ENCODE measurements at places on chromosomes 5 and 9.

DNA sequence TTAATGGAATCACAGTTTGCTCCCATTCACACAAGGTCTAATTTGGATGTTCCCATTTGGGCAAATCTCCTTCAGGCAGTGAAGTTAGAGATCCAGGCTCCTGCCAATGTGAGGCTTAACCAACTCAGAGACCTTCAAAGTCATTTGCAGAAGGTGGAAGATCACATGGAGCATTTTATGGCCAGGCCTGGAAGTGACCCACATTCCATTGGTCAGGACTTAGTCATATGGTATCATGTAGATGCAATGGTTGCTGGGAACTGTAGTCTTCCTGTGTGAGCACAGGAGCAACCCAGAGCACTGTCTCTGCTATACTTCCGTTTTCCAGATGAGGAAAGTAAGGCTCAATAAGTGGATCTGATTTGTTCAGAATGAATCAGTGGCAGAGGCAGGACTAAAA is 292.7 kb upstream of the SMARCA2 start:
- no peak for DNase-seq

GRCh38 chr9:70971723-70972122 is 149.7 kb downstream of the TRPM3 start:
- DNase-seq: no peak

GRCh38 chr9:38112049-38112448 is 43.0 kb upstream of the SHB start:
- DNase-seq: no peak

DNA sequence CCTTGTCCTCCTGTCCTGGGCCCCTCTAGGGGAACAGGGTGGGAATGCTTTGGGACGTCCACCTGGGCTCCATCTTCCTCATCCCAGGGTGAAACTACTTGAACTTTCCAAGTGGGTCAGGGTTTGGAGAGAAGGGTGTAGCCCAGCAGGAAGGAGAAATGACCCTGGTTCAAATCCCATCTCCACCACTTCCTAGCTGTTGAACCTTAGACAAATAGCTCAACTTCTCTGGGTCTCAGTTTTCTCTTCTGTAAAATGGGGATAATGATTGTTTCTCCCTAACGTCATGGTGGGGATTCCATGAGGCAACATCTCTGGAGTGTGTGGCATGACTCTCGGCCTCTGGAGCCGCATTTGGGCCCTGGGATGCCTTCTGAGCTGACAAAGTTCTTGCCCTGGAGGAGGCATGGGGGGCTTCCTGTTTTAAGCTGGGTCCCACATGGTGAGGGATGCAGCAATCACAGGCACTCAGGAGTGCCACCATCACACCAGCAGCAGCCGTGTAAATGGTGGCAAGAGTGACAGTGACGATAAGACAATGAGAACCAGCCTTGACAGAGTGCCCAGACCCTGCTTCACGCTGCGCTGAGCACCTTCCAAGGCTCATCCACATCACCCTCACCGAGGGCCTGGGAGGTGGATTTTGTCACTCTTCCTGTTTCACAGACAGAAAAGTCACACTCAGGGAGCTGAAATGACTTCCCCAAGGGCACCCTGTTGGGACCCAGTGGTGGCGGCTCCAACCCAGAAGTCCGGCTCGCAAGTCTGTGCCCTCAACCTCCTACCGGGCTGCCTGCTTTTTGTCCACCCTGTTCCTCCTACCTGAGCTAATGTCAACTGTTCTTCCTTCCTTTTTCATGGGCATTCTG is 69.5 kb upstream of the IER5L start:
- no peak for DNase-seq

DNA sequence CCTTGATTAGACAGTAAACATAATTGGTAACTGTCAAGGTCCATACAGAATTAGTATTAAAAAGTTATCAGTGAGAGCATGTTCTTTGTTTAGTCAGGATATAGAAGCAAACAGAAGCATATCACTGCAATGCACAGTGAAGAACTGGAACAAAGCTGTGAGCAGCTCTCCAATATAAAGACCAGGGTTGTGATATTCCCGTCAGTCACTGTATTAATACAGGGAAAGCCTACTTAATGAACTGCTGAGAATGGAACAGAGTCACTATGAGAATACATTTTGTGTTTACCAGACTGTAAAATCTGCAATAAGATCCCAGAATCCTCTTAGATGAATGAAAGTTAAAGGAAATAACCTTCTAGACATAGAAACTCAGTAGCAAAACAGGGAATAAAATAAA is 58.2 kb downstream of the EFNA5 start:
- DNase-seq: no peak

DNA sequence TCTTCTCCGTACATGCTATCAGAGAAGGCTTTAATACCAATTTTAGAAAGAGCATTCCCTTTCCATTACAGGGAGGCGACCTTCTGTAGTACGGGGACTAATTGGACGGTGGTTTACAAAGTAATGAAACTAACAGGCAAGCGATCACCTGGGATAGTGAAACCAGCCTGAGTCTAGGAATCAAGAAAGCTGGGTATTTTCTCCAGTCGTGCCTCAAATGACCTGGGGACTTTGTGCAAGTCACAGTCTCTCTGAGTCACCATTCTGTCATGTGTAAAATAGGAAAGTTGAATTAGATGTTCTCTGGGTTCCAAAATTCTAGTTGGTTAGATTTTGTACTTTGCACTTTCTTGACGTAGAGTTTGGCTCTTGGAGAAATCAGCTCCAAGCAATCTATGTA is 22.7 kb upstream of the SSBP2 start:
- no peak for DNase-seq

- DNase-seq: no peak
Observed at GRCh38 chr5:83744821-83745220, 24.2 kb upstream of the HAPLN1 start.

- DNase-seq: no peak
Observed at GRCh38 chr5:147586221-147586620, 76.4 kb upstream of the DPYSL3 start.

- DNase-seq: no peak
Observed at GRCh38 chr9:112783551-112783954, 33.0 kb downstream of the SNX30 start.

DNA sequence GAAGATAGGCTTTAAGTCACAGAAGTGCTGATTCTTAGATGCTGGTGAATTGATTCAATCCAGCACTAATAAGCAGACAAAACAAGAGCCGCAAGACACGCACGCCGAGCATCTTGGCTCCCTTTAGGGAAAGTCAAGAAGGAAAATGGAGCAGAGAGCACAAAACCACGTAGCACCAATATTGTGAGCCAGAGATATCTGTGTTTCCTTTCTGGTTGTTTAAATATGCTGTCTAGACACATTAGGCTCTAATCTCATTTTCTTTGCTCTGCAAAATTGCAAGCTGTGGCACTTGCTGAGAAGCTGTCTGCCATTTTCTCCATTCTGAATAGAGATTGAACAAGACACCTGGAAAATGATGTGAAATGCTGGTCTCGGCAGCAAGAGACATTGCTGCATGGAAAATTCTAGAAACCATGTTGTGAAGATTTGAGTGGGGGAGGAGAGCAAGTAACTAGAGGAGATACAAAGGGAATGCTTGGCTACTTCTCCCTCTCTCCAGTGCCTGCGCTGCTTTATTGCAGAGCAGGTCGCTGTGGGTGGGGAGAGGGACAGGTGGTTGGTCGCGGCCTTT is 336.3 kb downstream of the MED10 start:
- DNase-seq: no peak

DNA sequence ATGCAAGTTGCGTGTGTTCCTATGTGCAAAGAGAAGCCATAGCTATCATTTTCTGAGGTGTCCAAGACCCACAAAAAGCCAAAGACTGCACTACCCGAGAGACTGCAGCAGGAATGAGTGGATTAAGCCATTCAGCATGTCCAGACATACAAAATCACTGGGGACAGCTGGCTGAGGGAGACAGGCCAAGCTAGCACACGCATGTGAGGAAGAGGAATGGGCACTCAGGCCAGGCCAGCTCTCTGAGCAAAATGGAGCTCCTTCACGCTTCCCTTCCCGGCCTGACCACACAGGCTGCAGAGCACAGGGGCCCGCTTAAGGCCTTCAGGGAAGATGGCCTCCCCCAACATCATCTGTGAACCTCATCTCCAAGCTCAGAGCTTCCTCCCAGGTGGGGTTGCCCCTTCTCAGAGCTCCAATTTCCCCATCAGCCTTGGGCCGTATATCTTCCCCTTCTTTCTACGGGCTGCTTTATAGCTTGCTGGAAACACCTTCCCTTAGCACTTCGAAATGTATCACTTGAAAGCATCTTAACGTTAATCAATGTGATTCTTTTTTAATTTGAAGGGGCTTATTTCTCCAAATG is 8.4 kb downstream of the DCANP1 start:
- no peak for DNase-seq

Data from GM13977 (cell line).